ENCODE measurements at places on chromosomes 3 and 15.

GRCh38 chr3:125141596-125142419 lies 70.7 kb downstream of the SLC12A8 start:
- no peak for DNase-seq

- no peak for DNase-seq
Measured at GRCh38 chr15:67783303-67783702, 42.0 kb upstream of the SKOR1 start.

DNA sequence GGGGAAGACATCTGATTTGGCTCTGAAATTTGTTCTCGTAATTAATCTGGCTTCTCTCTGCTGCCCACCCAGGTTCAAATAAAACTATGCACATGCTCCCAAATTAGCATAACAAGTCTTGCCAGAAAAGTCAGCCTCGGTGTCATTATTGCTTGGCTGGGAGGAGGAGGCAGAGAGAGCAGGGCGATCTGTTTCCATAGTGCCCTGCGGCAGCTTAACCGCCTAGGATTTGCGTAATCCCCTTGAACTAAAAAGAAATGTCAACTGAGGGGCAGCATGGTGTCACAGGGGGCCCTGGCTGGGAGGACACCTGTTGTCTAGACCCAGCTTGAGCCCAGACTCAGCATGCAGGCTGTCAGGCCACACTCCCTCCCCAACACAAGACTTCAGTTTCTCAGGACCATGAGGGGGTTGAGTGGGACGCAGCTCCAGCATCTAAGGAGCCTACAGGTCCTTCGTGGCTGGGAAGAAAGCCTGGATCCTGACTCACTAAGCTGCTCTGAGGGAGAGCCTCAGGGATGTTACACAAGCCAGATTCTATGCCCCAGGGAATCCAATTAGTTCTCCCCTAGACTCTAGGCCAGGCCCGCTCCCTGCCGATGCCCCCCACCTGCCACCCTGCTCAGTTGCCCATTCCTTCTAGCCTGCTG lies 17.3 kb downstream of the MRPS11 start:
- peak; percentile 85 for DNase-seq

GRCh38 chr15:71761649-71762048 lies 48.7 kb upstream of the NR2E3 start:
- DNase-seq: peak; percentile 80

GRCh38 chr3:61936344-61936937 lies 375.1 kb downstream of the PTPRG start:
- DNase-seq: peak; percentile 31

DNA sequence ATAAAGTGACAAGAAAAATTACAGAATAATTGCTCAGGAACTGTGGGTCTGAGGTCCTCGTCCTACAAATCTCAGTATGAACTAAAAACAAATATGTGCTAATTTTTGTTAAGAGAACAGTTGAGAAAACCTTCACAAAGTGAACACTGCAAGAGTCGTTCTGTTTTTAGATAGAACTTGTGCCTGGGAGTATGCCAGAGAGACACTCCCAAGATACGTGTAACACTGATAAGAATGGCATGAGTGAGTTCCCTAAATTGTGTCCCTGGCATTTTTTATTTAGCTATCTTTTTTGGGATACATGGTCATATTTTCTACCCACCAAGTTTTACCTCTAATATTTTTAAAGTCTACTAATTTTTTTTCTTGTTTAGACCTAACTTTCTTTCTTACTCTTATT lies 860.0 kb upstream of the NR2F2 start:
- DNase-seq: no peak

- no peak for DNase-seq
Measured at GRCh38 chr15:56987286-56987685, 68.8 kb downstream of the TCF12 start.

GRCh38 chr3:112606098-112606497 lies 34.8 kb downstream of the CCDC80 start:
- DNase-seq: no peak

DNA sequence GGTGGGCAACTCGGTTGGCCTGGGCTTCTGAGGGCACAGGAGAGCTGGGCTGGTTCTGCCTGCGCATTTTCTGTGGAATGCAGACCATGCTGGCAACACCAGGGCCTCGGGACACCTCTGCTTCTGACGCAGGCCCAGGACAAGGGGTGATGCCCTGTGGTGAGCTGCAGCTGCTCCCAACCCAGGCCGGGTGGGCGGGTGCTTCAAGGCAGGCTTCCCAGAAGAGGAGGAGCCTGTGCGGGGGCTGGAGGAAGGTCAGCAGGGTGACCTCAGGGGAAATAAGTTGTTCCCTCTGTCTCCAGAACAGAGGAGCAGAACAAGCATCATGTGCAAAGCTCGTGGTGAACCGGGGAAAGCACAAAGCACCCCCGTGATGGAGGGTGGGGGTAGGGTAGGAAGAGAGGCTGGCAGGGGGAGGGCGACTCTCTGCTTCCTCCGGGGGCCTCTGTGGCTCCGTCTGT lies 11.0 kb upstream of the PLXNA1 start:
- DNase-seq: peak; percentile 40

GRCh38 chr3:42999212-42999611 lies 20.1 kb downstream of the GASK1A start:
- DNase-seq: no peak

- no peak for DNase-seq
Measured at GRCh38 chr3:188975600-188976314, 196.0 kb upstream of the TPRG1 start.

Measured in AG08395 (cell line).